Activated T-helper 1 cell treated with anti-CD3 and anti-CD28 coated beads, Interleukin-2, amount 50 U/mL, for 16 hours (primary cell): ENCODE measurements at places on chromosomes 7 and 10.

GRCh38 chr10:28761084-28761846 is 83.9 kb downstream of the BAMBI start:
- no peak for DNase-seq

DNA sequence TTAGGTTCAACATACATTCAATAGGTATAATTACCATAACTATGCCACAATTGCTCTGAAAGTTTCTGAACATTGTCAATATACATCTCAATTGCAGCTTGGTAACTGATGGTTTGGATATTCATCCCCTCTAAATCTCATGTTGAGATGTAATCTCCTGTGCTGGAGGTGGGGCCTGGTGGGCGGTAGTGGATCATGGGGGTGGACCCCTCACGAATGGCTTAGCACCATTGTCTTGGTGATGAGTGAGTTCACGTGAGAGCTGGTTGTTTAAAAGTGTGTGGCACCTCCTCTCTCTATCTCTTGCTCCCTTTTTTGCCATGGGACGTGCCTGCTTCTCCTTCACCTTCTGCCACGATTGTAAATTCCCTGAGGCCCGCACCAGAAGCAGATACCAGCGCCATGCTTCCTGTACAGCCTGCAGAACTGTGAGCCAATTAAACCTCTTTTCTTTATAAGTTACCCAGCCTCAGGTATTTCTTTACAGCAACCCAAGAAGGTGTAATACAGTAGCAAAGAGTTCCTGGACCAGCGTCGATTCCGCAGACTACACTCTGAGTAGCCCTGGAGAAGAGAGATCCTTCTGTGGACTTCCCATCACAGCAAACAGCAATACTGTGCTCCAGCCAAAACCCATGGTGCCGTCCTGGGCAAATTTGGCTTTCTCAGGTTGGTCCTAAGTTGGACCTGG is 83.8 kb upstream of the GRB10 start:
- no peak for DNase-seq

- DNase-seq = no peak
Measured at GRCh38 chr7:116977172-116977571, 23.9 kb downstream of the ST7 start.

DNA sequence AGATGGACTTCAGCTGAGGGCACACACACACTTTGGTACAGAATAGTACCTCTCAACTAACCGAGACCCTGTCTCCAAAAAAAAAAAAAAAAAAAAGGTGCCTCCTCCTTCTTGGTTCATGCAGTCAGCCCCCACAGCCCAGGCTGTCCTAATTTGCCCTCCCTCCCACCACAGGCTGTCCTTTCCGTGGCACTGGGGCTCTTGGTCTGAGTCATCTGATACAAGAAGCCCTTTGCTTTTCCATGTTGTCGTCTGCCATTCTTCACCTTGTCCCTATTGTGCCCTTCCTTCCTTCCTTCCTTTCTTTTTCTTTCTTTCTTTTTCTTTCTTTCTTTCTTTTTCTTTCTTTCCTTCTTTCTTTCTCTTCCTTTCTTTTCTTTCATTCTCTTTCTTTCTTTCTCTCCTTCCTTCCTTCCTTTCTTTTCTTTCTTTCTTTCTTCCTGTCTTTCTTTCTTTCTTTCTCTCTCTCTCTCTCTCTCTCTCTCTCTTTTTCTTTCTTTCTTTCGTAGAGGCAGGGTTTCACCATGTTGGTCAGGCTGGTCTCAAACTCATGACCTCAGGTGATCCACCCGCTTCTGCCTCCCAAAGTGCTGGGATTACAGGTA is 96.0 kb upstream of the IKZF1 start:
- no peak for DNase-seq

DNA sequence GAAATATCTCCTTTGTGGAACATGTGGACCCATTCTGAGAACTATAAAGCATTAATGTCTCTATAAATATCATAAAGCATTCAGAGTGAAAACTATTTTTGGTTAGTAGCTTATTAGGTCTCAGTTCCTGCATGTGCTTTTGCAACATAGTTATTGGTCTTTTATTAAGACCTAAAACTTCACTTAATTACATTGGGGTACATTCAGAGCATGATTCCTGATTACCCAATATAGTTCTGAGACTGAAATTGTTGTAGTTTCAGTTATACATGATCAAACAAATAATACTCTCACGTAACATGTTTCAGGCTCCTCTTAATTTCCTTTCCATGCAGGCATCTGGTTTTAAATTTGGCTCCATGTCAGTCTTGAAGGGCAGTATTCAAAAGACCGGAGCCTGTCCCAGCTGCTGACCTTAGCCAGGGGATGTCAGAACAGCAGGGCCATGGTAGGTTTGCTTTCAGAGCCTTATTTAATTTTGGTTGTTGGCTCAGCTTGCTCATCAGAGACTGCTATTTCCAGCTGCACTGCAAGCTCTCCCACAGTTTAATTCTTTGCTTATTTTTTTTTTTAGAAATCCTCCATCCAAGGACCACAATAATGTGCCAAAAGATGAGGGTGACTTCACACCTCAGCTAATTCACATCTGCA is 447.8 kb upstream of the FZD8 start:
- DNase-seq = no peak

- no peak for DNase-seq
Measured at GRCh38 chr7:15123901-15124300, 221.3 kb upstream of the DGKB start.

DNA sequence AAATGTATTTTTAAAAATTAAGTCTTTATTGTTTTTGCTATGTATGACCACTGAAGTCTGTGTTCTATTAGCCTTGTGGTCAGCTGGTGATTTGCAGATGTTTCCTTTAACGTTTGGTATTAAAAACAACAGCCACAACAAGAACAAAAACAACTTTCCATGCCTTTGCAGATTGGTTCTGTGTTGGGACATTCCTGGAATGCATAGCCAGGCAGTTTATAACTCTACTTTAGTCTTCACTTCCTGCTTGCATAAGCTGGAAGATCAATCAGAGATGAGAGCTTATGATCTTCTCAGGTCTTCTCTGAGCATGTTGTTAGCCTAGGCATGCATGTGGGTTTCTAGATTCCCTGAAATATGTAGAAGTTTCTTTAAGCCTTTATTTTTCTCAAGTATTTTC is 58.9 kb upstream of the SEMA3C start:
- DNase-seq = no peak

DNA sequence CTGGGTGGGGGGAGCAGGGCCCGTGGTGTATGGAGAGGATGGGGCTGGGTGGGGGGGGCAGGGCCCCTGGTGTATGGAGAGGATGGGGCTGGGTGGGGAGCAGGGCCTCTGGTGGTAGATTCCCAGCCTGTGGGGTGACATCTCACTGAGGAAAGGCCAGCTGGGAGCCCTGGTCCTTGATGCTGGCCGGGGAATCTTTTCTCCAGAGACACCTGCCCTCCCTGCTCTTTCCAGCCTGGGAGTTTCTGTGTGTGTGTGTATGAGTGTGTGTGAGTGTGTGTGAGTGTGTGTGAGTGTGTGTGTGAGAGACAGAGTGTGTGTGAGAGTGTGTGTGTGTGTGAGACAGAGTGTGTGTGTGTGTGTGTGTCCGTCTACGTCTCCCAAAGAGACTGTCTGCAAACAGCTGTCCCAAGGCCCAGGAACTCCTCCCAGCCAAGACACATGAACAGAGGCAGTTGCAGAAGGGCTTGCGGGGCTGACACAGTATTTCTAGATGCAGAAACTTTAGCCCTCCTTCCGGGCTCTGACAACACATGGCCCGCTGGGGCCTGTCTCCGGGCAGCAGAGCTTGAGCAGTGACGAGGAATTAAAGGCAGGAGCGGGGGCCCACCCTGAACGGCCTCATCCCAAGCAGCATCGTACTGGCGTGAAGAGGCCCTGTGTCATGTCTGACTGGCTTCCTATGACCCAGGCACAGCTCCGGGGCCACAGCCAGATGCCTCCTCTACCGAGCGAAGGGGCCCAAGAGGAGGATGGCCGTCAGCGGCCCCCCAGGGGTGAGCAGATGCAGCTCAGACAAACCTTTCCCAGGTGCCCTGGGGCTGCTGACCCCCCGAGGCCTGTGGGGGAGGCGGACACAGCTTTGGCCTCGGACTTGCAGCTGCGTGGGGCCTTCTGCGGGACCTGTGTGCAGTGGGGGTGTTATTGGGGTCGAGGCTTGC is 24.3 kb downstream of the FAM20C start:
- no peak for DNase-seq

DNA sequence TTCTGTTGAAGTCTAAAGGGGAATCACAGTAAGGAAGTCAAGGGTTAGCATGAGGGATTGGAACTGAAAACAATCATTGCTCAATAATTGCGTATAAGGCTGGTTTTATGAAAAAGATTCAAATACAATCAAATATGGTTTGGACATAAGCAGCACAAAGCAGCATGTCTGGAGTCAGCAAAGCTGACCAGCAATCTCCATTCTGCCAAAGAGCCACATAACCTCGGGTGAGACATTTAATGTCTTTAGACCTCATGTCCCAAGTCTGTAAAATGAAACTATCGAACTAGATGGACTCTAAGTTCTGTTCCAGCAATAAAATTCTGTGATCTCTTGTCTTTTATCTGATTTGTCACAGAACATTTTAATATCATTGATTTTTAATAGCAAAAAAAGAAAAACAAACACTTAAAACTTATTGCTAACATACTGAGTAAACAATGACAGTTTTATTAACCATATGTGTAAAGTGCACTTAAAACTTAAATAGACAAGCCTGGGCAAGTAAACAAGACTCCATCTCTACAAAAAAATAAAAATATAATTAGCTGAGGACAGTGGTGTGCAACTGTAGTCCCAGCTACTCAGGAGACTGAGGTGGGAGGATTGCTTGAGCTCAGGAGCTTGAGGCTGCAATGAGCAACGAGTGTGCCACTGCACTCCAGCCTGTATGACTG is 217.0 kb downstream of the MAGI2 start:
- no peak for DNase-seq

DNA sequence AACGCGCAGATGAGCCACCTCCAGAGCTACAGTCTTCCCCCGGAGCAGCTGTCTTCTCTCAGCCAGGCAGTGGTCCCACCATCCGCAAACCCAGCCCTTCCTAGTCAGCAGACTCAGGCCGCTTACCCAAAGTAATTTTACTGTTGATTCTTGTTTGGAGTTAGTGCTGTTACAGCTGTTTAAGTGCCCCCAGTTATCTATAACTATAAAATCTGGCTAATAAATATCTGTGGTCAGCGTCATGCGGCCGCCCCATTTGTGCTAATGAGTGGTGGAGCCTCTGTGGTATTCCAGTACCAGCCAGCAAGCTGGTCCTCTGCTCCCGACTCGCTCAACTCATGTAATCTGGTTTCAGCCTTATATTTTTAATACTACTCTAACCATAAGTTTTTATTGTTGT is 43.2 kb upstream of the TMEM236 start:
- no peak for DNase-seq

DNA sequence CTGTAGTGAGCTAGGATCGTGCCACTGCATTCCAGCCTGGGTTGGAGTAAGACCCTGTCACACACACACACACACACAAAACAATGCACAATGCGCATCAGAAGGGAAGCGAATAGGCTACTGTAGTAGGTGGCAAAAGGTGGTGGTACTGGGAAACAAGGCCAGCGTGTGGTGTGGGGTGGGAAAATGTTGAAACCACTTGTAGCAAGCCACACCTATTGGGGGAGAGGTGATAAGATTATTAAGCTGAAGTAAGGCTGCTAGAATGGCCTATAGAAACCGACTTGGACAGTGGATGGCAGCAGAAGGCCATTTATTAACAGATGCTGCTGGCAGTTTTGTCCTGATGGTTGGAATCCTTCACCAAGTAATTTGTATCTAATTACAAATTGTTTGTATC is 7.2 kb upstream of the CHCHD1 start:
- no peak for DNase-seq

GRCh38 chr7:44273681-44274622 is 51.4 kb downstream of the CAMK2B start:
- DNase-seq = no peak

GRCh38 chr10:93068411-93069244 is 5.1 kb upstream of the CYP26A1 start:
- no peak for DNase-seq

DNA sequence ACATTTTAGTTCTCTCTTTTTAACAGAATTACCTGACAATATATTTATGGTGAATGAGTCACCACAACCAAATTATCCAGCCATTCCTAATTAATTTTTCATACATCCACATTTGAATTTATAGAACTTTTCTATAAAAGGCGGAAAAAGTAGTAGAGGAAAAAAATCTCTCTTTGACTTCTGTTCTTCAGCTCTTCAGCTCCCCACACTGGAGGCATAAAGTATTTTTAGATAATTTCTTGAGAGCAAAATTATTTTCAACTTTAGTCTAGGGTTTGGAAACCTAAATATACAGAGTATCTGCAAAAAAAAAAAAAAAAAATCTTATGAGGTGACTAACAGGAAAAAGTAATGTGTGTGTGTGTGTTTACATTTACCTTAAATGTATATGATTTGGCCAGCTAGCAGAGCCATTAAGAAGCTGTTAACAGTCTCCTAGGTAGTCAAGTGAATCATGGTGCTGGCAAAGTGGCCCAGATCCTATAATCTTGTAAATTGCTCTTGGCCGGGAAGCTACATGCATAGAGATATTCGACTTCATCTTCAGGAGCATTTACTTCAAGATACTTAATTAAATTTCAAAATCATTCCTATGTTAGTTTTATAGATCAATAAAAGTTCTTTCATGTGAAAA is 383.1 kb upstream of the STEAP1 start:
- no peak for DNase-seq

GRCh38 chr10:101053516-101053915 is 8.3 kb upstream of the KAZALD1 start:
- no peak for DNase-seq

DNA sequence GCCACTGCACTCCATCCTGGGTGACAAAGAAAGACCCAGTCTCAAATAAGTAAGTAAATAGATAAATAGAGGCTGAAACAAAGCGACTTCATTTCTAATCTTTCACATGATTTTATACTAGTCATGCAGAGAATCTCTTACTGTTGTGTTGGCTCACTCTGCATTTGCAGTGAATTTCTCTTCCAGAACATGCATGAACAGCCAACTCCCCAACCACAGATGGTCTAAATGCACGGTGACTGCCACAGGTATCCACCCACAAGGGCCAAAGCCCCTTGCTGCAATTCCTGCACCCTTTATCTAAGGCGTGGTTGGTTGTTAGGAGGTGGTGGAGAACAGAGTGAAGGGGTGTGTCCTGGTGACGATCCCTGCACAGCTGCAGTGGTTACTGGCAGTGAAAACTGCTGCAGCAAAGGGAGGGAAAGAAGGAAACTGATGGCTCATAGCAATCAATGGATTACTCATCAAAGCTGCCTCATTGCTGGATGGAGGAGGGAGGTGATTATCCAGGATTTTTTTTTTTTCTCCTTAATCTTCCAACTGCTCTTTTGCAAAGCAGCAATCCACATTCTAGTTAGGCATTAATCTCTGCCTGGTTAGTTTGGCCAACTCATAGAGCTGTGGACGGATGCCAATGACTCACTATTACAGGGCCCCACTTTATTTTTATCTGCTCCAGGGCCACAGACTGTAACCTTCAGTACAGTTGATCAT is 50.6 kb downstream of the PRTFDC1 start:
- no peak for DNase-seq

GRCh38 chr10:123854498-123854897 is 37.1 kb downstream of the CPXM2 start:
- DNase-seq = no peak

GRCh38 chr7:46363688-46364087 is 442.6 kb upstream of the IGFBP3 start:
- DNase-seq = no peak
